Calu3 (cell line): ENCODE measurements at places on chromosomes 7 and 10. TPM values are rescaled to one million over a fixed set of nuclear protein-coding genes. Genes with fewer than 3 reads are reported as not detected.

DNA sequence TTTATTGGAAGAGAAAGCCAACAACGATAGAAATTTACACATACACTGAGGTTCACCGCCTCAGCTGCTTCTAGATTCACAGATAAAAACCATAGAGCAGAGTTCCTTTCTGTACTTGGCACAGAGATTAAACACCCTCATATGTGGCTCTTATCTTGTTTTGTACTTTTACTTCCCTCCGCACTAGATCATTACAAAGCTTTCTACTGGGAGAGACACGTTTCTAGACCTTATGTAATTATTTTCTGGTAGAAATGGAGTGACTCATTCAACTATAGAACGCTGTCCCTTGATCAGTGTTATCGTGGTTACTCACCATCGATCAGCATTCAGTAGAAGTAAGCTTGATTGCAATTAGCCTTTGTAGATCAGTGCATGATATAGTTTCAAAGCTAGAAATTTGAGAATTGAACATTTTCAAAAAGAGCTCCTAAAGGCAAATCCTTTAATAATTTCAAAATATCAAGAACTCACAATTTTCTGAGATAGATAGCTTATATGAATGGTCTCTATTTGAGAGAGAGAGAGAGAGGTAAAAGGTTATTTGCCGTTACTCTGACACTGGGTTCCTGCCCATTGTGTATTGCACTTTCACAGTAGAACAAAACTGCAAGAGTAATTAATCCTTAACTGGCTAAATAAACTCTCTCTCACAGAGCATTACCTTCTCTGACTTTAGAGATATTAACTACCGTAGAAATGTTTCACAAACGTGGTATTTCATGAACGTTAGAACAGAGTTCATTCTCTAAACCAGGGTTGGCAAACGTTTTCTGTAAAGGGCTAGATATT lies 26.1 kb upstream of the DNAJC1 start:
- no peak for DNase-seq

- no peak for DNase-seq
Measured at GRCh38 chr10:132332433-132332754, 401 bp downstream of the LRRC27 start.

DNA sequence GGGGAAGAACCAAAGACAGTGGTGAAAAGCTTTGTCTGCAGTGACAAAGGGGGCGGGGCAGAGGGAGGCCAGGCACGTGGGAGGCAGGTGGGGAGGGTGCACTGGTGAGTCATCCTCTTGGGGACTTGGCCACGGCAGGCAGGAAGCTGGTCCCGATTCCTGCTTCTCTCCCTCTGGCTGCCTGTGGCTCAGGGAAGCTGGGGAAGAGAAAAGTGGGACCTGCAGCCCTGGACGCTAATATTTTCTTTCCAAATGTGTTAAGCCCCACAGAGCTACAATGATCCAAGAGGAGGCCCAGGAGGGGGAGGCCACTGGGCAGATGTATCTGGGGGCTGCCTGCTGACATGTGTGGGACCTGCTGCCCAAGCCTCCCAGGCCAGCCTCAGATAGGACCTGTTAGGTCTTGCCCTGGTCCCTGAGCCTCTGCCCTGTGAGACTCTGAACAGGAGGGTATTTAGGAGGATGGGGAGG lies 231.8 kb downstream of the KCNMA1 start:
- peak; percentile 91 for DNase-seq

GRCh38 chr7:8113184-8113583 lies 144.6 kb downstream of the GLCCI1 start:
- DNase-seq: no peak

DNA sequence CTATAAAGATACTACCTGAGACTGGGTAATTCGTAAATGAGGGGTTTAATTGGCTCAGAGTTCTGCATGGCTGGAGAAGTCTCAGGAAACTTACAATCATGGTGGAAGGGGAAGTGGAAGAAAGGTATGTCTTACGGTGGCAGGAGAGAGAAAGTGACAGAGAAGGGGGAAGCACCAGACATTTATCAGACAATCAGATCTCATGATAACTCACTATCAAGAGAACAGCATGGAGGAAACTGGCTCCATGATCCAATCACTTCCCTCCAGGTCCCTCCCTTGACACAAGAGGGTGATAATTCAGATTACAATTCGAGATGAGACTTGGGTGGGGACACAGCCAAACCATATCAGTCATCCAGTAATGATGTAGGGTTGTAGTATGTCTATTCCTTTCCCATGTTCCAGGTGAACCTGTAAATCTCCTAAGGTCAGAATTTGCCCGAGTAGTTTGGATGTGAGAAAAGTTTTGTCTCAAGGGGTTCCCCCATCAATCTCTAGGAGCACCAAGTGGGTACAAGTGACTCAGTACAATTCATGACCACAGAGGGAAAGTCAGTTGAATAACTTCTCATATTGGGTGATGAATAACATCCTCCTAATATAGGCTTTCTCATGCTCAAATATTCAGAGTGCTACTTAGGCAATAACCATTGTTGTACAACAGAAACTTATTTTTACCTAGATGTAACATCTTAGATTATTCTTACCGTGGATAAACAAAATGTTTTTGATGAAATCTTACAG lies 39.7 kb upstream of the MTPN start:
- no peak for DNase-seq

DNA sequence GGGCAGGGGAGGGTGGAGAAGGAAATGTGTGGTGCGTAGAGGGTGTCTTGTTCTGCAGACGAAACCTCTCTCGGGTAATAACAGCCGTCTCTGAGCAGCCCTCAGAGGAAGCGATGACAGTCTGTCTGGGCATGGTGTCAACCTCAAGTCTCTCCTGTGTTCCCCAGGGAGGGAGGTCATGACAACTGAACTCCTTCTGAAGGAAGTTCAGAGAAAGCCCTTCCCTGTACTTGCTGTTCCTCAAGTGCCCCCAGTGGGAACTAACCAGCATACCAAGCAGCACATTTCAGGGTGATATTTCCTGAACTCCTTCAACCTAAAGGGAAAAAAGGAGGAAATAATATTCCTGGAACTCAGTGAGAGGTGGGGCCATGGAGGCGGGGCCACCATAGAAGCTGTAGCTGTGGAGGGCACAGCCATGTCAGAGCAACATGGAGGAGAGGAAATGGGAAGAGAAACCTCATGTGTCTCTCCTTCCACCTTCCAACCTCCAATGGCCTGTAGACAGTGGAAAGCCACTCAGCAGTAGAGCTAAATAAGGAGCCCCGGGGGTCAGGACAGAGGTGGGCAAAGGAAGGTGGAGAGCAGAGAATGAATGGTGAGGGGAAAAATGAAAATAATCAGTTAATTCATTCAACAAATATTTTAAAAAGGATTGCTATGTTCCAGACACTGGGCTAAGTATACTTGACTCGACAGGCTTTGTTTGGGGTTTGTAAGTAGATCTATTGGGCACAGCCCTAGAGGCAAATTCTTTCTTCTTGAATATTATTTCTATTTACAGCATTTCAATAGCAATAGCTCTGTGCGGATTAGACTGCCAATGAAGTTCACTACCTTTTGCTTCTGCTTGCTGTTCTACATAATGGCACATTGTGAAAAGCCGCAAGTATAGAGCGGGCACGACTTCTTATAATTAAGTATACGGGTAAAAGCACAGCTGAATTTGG lies 61.0 kb upstream of the AOAH start:
- DNase-seq: no peak

DNA sequence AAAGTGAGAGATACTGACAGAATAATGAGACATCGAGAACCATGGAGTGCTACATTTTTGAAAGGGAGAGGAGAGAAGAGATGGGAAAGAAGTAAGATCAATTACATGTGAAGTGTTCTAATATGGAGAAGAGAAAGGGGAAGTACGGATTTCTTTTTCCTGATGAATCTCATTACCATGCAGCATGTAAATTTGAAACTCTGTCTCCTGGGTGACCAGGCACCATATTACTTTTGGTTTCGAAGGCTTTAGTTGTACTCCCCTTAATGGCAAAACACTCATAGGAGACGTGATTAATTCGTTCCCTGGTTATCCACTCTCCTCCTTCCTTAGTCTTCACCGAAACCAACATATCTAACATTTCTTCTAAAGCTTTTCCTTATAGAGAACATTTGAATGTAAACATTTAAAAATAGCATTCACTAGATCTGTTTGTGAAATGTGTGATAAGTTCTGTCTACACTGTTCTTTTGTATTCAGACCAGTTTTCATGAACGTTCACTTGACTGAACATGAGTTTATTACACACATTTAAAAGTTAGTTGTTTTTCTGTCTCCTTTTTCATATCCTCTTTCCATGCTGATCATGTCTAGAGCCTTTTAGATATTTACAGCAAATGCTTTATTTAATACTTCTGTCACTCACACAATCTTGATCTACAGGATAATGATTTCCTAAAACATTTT lies 80.2 kb upstream of the MSRB2 start:
- no peak for DNase-seq

DNA sequence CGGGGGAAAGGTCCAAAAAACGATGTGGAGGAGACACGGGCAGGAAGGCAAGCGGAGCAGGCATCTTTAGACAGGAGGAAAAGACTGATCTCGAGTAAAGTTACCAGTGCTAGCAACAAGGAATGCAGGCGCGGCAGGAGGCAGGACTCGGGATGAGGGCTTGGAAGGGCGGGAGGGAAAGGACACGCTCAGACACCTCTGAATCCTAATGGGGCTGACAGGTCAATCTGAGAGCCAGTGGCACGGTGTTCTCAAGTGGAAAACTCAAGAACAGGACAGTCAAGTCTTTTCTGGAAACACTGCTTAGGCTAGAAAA lies 155.3 kb upstream of the COBL start:
- DNase-seq: peak; percentile 14

GRCh38 chr7:92615861-92616260 lies 25.7 kb upstream of the FAM133B start:
- DNase-seq: no peak

- DNase-seq: no peak
Measured at GRCh38 chr7:92766461-92767003, 69.8 kb downstream of the CDK6 start.

DNA sequence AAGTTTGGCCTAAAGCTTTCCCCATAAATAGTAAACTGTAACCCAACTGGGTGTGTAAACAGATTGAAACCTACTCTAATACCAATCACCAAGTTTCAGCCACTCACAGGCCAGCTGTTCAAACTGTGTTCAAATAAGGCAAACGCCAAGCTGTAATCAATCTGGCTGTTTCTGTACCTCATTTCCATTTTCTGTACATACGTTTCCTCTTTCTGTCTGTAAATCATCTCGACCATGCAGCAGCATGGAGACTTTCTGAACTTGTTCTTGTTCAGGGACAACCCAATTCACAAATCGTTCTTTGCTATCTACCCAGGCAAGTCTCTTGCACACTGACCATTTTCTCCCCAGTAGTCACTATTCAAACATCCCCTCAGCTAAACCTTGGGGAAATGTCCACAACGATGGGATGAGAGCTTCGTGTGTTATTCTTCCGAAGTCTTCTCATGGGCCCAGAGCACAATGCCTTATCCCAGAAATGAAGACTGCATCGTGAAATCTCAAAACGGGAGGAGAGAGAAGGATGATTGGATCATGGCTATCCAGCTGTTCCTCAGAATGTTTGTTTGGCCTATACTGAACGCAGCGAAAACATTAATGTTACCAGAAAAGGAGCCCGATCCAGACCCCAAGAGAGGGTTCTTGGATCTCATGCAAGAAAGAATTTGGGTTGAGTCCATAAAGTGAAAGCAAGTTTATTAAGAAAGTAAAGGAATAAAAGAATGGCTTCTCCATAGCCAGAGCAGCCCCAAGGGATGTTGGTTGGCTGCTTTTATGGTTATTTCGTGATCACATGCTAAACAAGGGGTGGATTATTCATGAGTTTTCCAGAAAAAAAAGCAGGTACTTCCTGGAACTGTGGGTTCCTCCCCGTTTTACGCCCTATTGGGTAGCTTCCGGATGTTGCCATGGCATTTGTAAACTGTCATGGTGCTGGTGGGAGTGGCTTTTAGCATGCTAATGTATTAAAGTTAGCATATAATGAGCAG lies 86.2 kb downstream of the SLC16A9 start:
- DNase-seq: no peak

GRCh38 chr7:30743371-30744074 lies 8.4 kb upstream of the INMT start:
- peak; percentile 49 for DNase-seq

GRCh38 chr7:3002631-3003030 lies 41.0 kb downstream of the CARD11 start:
- DNase-seq: no peak

DNA sequence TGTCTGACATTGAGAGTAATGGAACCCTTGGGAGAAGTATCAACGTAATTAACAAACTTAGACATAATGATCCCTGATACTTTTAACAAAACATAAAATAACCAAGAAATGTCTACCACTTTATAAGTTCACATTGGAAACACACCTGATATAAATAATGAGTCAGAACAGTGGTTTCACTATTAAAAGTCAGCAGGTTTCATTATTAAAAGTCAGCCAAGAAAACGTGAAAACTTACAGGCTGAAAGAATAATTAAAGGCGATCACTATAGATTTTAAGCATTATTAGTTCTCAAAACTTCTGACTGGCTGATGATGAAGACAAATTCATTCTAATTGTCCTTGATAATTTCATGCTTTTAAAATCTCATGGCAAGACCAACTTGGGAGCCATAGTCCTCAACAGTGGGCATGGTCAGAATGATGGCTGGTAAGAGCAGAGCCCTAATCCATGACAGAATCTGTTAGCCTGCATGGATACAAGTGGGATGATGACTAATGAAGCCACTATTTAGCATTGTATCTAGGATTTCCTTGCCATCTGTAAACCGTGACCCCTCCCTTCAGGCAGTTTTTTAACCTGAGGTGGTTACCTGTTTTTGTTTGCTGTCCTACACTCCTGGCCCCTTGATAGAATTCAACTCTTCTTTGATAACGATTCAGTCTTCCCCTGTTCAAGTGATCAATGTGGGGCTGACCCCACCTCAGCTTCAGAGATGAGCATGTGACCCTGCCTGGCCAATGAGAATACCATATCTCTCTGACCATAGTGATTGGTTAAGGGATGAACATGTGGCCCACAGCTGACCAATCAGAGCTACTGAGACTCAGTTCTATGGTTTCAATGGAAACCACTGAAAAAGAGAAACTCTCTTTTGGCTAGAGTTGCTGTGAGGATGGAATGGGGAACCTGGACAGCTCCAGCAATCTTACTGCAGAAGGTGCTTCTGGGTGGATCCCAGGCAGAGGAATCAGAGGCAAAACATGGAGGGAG lies 151.0 kb downstream of the PLPP4 start:
- no peak for DNase-seq

DNA sequence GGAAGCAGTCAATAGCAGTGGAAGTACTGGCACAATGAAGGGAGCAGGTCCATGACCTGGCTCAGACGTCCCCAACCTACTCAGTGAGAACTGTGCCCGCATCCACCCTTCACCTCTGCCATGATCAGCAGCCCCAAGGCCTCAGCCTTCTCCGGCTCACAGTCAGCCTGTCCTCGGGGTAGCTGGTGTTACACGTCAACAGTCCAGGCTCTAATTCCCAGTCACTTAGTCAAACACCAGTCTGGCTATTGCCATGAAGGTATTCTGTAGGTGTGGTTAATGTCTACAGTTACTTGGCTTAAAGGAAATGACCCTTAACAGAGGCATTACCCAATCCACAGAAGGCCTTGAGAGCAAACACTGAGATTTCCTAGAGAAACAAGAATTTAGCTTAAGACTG lies 49.1 kb downstream of the GRB10 start:
- DNase-seq: peak; percentile 76

OR2A42 gene
- total RNA-seq: not detected in 2 replicates

TSPAN33 gene
- 12.4 and 13.4 TPM in 2 replicates for total RNA-seq

AQP1 gene
- 1.7 and 2.6 TPM in 2 replicates for total RNA-seq

GDF10 gene
- total RNA-seq: not detected in 2 replicates

TRDMT1 gene
- 7.9 and 10.3 TPM in 2 replicates for total RNA-seq

RBP3 gene
- total RNA-seq: not detected in 2 replicates

TAS2R41 gene
- not detected in 2 replicates for total RNA-seq

GPR146 gene
- 0.66 and 1.8 TPM in 2 replicates for total RNA-seq

POT1 gene
- 31.1 and 31.6 TPM in 2 replicates for total RNA-seq

OR2A12 gene
- total RNA-seq: not detected in 2 replicates

ANKRD30A gene
- total RNA-seq: 0.10 TPM in 1 of 2 replicates, not detected in the other

CD36 gene
- not detected in 2 replicates for total RNA-seq
